ENCODE measurements at places on chromosomes 7 and 10. TPM values are rescaled to one million over a fixed set of nuclear protein-coding genes. Genes with fewer than 3 reads are reported as not detected.

Gene OGDH
- 27.9 TPM for total RNA-seq

Gene LRRC18
- total RNA-seq = not detected

Gene STAG3
- total RNA-seq = not detected

Gene WDR86
- total RNA-seq = 0.15 TPM

Gene EBLN1
- total RNA-seq = not detected

Gene CALCR
- total RNA-seq = not detected

Gene SCIN
- total RNA-seq = 0.66 TPM

Gene ETV1
- 2.3 TPM for total RNA-seq

Gene PTN
- total RNA-seq = not detected

Gene GSAP
- total RNA-seq = 2.9 TPM

Gene SPDYE17
- total RNA-seq = not detected

Gene LLCFC1
- total RNA-seq = not detected

Gene NRCAM
- total RNA-seq = 105 TPM

Gene RAB19
- not detected for total RNA-seq

Gene HOXA9
- 0.70 TPM for total RNA-seq

Gene NYAP1
- 2.8 TPM for total RNA-seq

Gene MYO1G
- 0.26 TPM for total RNA-seq

Gene OR6V1
- not detected for total RNA-seq

Gene DYNC1I1
- not detected for total RNA-seq

Gene AKR1C8
- total RNA-seq = 0.16 TPM

Gene TRIL
- total RNA-seq = not detected

Gene NME8
- total RNA-seq = not detected

Gene GPR26
- total RNA-seq = not detected

Gene AVPI1
- 86.3 TPM for total RNA-seq

Gene SORCS1
- not detected for total RNA-seq

Gene NACAD
- total RNA-seq = 0.19 TPM

Gene C10orf105
- not detected for total RNA-seq

Gene DNAJC12
- 71.2 TPM for total RNA-seq

Gene CLCN1
- not detected for total RNA-seq

Gene UPK3B
- 19.4 TPM for total RNA-seq

Gene FOXP2
- total RNA-seq = not detected

Gene ERCC6
- 5.6 TPM for total RNA-seq

Data from A549 treated with GW870086 at 1 μM for 4 hours (cell line).